ENCODE measurements at places on chromosomes 13 and 19. TPM values are rescaled to one million over a fixed set of nuclear protein-coding genes. Genes with fewer than 3 reads are reported as not detected.

- no peaks in the 10 kb centered on the region for H3K36me3 ChIP-seq
- H3K27ac ChIP-seq, result peak overlapping the region; percentile 10
- H3K4me3 ChIP-seq, result no peak overlapping the region
- peaks cover 7% of the 10 kb centered on the region for H3K4me1 ChIP-seq
These were observed 63.5 kb downstream of the MYO9B start for GRCh38 chr19:17138937-17139598.

The MBD3L2 gene
- not detected for total RNA-seq

DNA sequence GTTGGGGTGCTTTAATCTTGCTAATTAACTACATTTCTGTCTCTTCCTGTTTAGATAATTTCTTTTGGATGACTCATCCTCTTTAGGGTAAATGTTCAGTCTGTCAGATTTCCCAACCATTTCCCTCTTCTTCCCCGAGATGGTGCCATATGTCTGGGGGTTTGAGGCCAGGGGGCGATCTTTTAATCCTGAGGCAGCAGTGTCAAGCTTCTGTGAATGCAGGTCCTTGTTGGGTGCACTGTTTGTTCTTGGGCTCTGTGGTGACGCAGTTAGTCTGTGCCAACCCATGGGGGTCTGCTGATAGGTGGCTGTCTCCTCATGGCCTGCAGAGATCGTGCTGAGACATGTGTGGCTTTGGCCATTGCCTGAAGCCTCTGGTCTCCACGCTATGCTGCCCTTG is 420.4 kb downstream of the NDFIP2 start:
- H3K27me3 ChIP-seq, result no peaks in the 10 kb centered on the region
- no peaks in the 10 kb centered on the region for H3K4me1 ChIP-seq
- no peak overlapping the region for H3K27ac ChIP-seq
- no peaks in the 10 kb centered on the region for H3K36me3 ChIP-seq
- H3K4me3 ChIP-seq, result no peak overlapping the region
- no peak for DNase-seq

DNA sequence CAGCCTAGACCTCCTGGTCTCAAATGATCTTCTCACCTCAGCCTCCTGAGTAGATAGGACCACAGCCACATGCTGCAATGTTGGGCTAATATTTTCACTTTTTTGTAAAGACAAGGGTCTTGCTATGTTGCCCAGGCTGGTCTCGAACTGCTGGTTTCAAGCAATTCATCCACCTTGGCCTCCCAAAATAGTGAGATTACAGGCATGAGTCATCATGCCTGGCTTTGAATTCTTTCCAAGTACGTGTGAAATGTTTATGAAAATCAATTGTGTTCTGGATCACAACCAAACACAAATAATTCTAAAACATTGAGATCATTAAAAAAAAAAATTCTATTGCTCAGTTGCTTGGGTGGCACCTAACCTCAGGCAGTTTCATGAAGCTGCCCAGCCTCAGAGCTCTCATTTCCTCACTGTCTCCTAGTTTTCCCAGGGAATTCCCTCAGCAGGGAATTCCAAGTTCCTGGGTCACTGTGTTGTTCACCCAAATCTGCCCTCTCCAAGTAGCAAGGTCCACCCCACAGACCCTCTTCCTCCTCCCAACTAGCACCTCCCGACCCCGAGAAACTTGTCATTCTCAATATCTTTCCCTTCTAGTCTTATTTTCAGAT is 44.8 kb downstream of the ING1 start:
- no peaks in the 10 kb centered on the region for H3K27me3 ChIP-seq
- no peak overlapping the region for H3K27ac ChIP-seq
- H3K4me3 ChIP-seq, result no peak overlapping the region
- no peaks in the 10 kb centered on the region for H3K4me1 ChIP-seq
- DNase-seq, result no peak
- H3K36me3 ChIP-seq, result no peaks in the 10 kb centered on the region

The CRB3 gene
- total RNA-seq, result 25.9 TPM

DNA sequence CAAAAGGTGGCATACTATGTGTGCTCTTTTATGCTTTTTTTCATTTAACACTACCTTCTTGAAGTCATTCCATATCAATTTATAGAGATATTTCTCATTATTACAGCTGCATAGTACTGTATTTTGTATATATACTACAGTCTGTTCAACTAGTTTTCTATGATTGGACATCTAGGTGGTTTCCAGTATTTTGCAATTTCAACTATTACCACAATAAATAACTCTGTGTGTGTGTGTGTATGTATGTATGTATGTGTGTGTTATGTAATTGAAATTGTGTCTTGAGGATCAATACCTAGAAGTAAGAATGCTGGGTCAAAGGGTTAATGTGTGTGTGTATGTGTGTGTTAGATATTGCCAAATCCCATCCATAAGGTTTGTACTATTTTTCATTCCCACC is 7.0 kb downstream of the LPAR6 start:
- H3K27ac ChIP-seq, result no peak overlapping the region
- no peaks in the 10 kb centered on the region for H3K36me3 ChIP-seq
- no peak for DNase-seq

DNA sequence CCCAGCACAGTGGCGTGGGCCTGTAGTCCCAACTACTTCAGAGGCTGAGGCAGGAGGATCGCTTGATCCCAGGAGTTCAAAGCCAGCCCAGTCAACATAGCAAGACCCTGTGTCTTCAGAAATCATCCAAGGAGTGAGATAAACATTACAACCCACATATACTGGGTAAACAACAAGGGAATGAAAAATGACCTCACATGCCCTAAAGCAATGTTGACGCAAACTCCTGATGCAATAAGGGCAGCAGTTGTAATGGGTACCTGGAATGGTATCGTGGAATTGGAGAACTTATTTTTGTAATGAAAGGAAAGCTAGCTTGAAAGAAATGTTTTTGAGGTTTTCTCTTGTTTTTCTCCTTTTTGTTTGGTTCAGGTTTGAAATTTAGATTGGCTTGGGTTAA is 24.5 kb upstream of the LGALS16 start:
- no peak for DNase-seq
- no peaks in the 10 kb centered on the region for H3K4me1 ChIP-seq
- H3K36me3 ChIP-seq, result no peaks in the 10 kb centered on the region
- H3K27ac ChIP-seq, result no peak overlapping the region
- H3K27me3 ChIP-seq, result peaks cover 3% of the 10 kb centered on the region

The STAP2 gene
- 24.8 TPM for total RNA-seq

GRCh38 chr19:49064768-49065611 is at the start of gene NTF4:
TSS of gene NTF4 (minus strand) at chr19:49064818. CDS start at chr19:49061997, 2,821 bp downstream.
- no peaks in the 10 kb centered on the region for H3K4me1 ChIP-seq
- no peaks in the 10 kb centered on the region for H3K27me3 ChIP-seq
- H3K36me3 ChIP-seq, result no peaks in the 10 kb centered on the region
- H3K4me3 ChIP-seq, result peak within 1 kb of the TSS; percentile 26
- no peak within 1 kb of the TSS for H3K27ac ChIP-seq

The FUT2 gene
- total RNA-seq, result 6.6 TPM

The FFAR2 gene
- total RNA-seq, result 0.20 TPM

- no peak overlapping the region for H3K27ac ChIP-seq
- H3K4me3 ChIP-seq, result no peak overlapping the region
- H3K4me1 ChIP-seq, result no peaks in the 10 kb centered on the region
- H3K27me3 ChIP-seq, result no peaks in the 10 kb centered on the region
- H3K36me3 ChIP-seq, result no peaks in the 10 kb centered on the region
These were observed 1358.5 kb upstream of the PCDH9 start for GRCh38 chr13:68588623-68589022.

The ATP1A3 gene
- total RNA-seq, result 0.09 TPM

GRCh38 chr19:39996218-39996810 is 546 bp upstream of the ZNF546 start:
- H3K4me3 ChIP-seq, result peak overlapping the region; percentile 72
- H3K27me3 ChIP-seq, result no peaks in the 10 kb centered on the region
- DNase-seq, result no peak
- no peaks in the 10 kb centered on the region for H3K36me3 ChIP-seq

DNA sequence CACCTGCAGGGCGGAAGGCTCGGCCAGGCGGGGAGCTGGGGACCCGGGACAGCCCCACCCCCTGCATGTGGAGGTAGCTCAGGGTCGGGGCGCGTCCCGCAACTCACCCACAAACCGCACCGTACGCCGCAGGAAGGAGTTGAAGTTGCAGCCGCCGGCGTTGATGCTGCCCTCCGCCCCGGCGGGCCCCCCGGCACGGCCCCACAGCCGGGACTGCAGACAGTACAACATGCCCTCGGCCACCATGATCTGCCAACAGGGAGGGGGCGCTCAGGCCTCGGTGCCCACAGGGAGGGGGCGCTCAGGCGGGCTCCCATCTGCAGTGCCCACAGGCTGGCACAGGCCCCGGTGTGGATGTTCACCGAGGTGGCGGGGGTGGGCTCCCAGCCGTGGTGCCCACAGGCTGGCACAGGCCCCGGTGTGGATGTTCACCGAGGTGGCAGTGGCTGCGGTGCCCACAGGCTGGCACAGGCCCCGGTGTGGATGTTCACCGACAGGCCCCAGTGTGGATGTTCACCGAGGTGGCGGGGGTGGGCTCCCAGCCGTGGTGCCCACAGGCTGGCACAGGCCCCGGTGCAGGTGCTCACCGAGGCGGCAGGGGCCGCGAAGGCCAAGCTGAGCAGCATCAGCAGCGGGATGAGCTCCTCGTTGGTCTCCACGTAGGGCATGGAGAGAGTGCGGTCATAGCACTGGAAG is 6.5 kb downstream of the PLPPR3 start:
- H3K4me1 ChIP-seq, result no peaks in the 10 kb centered on the region
- H3K4me3 ChIP-seq, result no peak overlapping the region
- H3K27ac ChIP-seq, result no peak overlapping the region
- peaks cover 23% of the 10 kb centered on the region for H3K36me3 ChIP-seq
- DNase-seq, result no peak

- peaks cover 2% of the 10 kb centered on the region for H3K36me3 ChIP-seq
- no peak overlapping the region for H3K27ac ChIP-seq
- no peaks in the 10 kb centered on the region for H3K27me3 ChIP-seq
- H3K4me3 ChIP-seq, result no peak overlapping the region
These were observed 6.3 kb upstream of the BEST2 start for GRCh38 chr19:12745166-12745897.

DNA sequence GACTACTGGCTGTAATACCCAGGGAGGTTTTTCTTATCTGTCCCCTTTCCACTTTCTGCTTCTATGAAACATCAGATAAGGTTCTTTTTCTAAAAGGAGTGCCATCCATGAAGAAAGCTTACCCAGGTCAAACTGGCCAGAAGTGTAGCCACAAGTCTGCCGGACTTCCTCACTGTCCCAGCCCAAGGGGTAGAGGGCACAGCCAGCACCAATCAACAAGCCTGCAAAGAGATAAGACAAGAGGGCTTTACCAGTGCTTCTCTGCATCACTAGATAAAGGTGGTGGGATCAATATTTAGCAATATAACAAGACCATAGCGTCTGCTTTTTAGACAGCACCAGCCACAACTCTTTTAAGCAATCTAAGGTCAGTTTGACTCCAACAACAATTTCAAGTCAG is 224.7 kb downstream of the LHFPL6 start:
- no peaks in the 10 kb centered on the region for H3K27me3 ChIP-seq
- H3K36me3 ChIP-seq, result no peaks in the 10 kb centered on the region
- H3K4me1 ChIP-seq, result no peaks in the 10 kb centered on the region
